ENCODE measurements at places on chromosomes 13 and 19.

GRCh38 chr13:78998630-78999315, 339.8 kb upstream of the OBI1 start:
- DNase-seq, result no peak

DNA sequence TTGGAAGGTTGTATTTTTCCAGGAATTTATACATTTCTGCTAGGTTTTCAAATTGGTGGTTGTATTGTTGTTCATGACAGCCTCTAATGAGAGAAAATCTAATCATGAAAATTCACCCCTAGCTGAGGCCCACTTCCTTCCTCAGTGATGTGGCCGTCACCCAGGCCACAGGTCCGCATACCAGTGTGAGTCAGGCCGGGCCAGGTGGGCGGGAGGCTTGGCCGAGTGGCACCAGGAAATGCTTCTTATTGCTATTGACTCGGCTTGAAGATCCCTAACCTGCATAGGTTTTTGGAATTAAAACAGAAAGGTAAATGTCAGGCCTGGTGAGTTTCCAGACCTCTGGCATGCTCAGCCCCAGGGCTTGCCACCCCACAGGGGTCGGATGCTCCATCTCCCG, 88.7 kb downstream of the SCGB2B2 start:
- no peak for DNase-seq

- no peak for DNase-seq
These were observed 1.1 kb downstream of the TNNI3 start for GRCh38 chr19:55156202-55157063.

DNA sequence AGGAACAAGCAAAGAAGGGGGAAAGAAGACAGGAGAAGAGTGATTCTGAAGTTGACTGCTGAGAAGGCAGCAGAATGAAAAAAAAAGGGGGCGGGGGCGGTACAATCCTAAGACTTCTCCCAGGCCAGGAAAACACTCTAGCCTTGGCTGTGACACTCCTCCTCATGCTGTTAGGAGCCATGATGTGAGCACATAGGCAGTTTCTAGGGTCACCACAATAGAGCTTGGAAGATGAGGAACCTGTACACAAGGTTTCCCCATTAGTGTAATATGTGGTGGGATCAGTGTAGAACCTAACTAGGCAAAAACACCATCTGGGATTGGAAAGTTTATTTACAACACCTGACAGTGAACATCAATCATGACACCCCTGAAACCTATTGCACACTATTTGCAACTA, 86.9 kb downstream of the FOXO1 start:
- DNase-seq, result no peak

- peak; percentile 54 for DNase-seq
These were observed at the start of gene RASAL3 for GRCh38 chr19:15464394-15465385. Gene RASAL3, minus strand, starts transcription at chr19:15464544. Its CDS starts 186 bp downstream, at chr19:15464358.

All from stimulated activated CD4-positive, alpha-beta T cell treated with anti-CD3 and anti-CD28 coated beads, Interleukin-15, amount 100 ng/mL, for 1 hour (primary cell).